IMR-90 (cell line): ENCODE measurements at places on chromosomes 3 and 15. TPM values are rescaled to one million over a fixed set of nuclear protein-coding genes. Genes with fewer than 3 reads are reported as not detected.
A peak's percentile ranks its signal among the peaks of the same experiment; 100 is the strongest.

The PP2D1 gene
- not detected in 2 replicates for total RNA-seq

The ZNF197 gene
- 14.9 and 18.9 TPM in 2 replicates for total RNA-seq

The LTF gene
- not detected in 2 replicates for total RNA-seq

The RYR3 gene
- 0.18 TPM in 1 of 2 replicates, not detected in the other for total RNA-seq

GRCh38 chr3:51378065-51378464 lies 7.0 kb upstream of the MANF start:
- no peaks in the 10 kb centered on the region for H3K4me1 ChIP-seq
- no peaks in the 10 kb centered on the region for H3K36me3 ChIP-seq
- H3K27me3 ChIP-seq, result peaks cover 6% of the 10 kb centered on the region
- no peak for DNase-seq
- H3K27ac ChIP-seq, result no peak overlapping the region

DNA sequence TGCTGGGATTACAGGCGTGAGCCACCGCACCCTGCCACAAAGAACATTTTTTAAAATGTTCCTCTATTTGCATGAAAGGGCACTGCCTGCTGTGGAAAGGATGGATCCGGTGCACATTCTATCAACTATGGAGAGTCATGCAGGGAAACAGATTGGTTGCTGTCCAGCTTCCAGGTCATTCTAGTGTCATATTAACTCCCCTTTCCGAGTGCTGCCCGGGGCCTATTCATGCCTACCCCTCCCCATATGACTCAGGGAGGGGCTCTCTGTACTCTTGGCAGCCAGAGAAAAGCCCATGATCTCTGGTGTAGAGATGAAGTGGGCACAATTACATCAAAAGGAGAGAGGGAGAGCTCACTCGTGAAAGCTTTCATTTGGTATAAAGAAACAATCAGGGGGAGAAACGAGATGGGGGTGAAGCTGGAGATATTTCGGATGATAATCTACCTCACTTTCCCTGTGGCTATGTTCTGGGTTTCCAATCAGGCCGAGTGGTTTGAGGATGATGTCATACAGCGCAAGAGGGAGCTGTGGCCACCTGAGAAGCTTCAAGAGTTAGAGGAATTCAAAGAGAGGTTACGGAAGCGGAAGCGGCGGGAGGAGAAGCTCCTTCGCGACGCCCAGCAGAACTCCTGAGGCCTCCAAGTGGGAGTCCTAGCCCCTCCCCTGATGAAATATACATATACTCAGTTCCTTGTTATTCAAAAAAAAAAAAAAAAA lies 16.1 kb upstream of the AHSG start:
- H3K27me3 ChIP-seq, result no peaks in the 10 kb centered on the region
- DNase-seq, result peak; percentile 16

DNA sequence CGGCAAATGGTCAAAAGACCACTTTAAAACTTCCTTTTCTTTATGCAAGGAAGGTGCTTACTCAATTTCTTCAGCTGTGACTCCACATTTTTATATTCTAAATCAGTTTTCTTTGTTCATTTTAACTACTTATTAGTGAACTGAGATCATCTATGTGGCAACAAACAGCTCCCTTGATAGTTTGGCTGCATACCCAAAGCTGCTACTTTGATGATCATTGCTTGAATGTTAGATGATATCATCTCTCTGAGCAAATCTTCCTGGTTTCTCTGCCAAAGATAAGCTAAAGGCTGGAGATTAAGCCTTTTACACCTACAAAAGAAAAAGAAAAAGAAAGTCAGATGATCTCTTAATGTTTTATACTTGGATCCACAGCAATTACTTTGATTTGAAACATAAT lies 95.5 kb downstream of the DPH6 start:
- no peaks in the 10 kb centered on the region for H3K36me3 ChIP-seq
- H3K27ac ChIP-seq, result no peak overlapping the region
- no peaks in the 10 kb centered on the region for H3K27me3 ChIP-seq
- H3K4me1 ChIP-seq, result peaks cover 2% of the 10 kb centered on the region; the same call in 1 of the 2 replicates
- H3K4me3 ChIP-seq, result no peak overlapping the region

- no peak overlapping the region for H3K4me3 ChIP-seq
- no peaks in the 10 kb centered on the region for H3K36me3 ChIP-seq
- H3K4me1 ChIP-seq, result peaks cover 14% of the 10 kb centered on the region
- H3K27ac ChIP-seq, result peak overlapping the region; percentile 65
These were observed 24.3 kb upstream of the FLNB start for GRCh38 chr3:57983734-57984518.

- no peak overlapping the region for H3K27ac ChIP-seq
- H3K27me3 ChIP-seq, result peaks cover 35% of the 10 kb centered on the region
- DNase-seq, result no peak
- no peak overlapping the region for H3K4me3 ChIP-seq
These were observed 62.9 kb upstream of the SPRED1 start for GRCh38 chr15:38189671-38190295.

GRCh38 chr3:114057011-114057347 lies 442 bp downstream of the QTRT2 start:
- DNase-seq, result no peak
- H3K27ac ChIP-seq, result peak overlapping the region; percentile 68; the same call in 1 of the 2 replicates
- H3K4me3 ChIP-seq, result peak overlapping the region; percentile 76
- H3K27me3 ChIP-seq, result no peaks in the 10 kb centered on the region

DNA sequence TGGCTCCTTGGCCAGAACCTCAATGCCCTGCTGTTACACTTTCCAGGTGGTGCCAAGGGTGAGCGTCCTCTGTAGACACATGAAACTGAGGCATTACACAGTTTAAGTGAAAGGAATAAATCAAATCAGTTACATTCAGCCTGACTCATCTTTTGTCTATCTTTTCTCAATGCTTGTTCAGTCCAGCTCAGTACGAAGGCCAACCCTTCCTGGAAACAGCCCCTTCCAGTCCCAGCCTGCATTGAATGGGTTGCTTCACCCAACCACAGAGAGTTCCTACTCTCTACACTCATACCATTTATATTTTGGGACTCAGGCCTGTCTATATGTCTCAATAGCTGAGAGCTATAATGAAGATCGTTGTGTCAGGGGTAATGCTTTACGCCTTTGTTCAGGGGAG lies 363.6 kb downstream of the RORA start:
- H3K4me1 ChIP-seq, result no peaks in the 10 kb centered on the region; the same call in 1 of the 2 replicates
- H3K4me3 ChIP-seq, result no peak overlapping the region
- peaks cover 9% of the 10 kb centered on the region for H3K27me3 ChIP-seq

DNA sequence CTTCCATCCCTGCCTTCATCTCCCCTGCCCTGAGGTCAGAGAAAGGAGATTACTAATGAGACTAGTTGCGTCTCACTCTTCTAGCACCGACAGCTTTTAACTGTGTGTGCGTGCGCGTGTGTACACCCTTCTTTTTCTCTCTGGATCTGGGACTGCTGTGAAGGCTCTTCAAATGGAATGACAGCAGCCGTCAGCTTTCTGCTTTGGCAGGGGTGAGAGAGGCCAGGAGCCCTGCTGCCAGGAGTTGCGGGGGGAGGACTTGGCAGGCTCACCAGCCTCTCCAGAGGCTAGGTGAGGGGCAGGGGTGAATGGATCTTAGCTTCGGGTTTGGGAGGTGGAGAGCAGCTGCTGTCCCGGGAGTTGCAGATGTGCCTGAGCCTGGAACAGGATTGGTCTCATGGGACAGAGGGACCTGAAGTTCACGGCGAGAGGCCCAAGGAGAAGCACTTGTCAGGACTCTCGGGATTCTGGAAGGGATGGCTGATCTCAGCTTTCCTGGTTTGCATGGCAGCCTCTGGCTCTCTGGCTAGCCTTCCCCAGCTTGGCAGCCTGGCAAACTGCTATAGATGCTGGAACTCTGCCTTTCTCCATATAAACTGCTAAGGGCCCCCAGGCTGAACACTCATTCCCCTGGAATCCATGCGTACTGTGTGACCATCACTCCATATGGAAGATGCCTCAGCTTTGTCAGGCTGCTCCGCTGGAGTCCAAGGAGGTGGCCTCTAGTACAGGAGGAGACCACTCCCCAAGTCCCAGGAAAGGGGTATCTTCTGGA lies 16.6 kb downstream of the TEX264 start:
- DNase-seq, result peak; percentile 62
- H3K4me3 ChIP-seq, result no peak overlapping the region
- peaks cover 5% of the 10 kb centered on the region for H3K4me1 ChIP-seq
